ENCODE measurements at places on chromosomes 4 and X. TPM values are rescaled to one million over a fixed set of nuclear protein-coding genes. Genes with fewer than 3 reads are reported as not detected.

GRCh38 chr4:95268819-95269565, 279.8 kb downstream of the UNC5C start:
- no peak for DNase-seq

DNA sequence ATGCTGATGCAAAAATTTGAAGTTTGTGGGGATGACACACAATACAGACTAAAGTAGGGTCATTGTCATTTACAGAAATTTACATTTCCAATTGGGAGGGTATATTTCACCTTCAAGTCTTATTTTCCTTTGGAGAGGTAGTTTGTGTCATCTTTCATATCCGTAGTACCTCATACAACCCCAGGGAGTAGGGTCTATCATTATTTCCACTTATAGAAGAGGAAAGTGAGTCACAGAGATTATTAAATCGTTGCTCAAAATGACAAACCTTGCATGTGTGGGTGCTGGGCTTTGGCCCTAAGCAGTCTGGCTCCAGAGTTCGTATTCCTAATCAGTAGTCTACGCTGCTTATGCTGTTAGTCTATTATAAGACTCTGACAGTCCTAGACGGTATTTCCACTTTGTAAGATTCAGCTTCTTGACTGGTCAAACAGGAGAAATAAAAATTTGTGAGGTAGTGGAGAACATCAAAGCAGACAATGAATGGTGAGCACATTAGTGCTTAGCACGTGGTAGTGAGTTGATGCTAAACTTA, 516.5 kb downstream of the PCDH7 start:
- DNase-seq, result no peak

DNA sequence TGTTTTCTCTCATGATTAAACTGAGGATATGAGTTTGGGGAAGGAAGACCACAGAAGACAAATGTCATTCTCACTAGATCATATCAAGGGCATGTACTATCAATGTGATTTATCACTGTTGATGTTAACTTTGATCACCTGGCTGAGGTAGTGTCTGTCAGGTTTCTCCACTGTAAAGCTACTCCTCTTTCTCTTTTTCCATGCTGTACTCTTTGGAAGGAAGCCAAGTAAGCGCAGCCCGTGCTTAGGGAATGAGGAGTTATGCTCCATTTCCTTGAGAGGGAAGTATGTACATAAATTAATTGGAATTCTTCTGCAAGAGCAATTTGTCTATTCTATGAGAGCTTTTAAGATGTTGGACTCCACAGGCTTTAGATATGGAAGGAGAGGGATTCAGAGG, 4.0 kb upstream of the KANTR start:
- DNase-seq, result no peak

DNA sequence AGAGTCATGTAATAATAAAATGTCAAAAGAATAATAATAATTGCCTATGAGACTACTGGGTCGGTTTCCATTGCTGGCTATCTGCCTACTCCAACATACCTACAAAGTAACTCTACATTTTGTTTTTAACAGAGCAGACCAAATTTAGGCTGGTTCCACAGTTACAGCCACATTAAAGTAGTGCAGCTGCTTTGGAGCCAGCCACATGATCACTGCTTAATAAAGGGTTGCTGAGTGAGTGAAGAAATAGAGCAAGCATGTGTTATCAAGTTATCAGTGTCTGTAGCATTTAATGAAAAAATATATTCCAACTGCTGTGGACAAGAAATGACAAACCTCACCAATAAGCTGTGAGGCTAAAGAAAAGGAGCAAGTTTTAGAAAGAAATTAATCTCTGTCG, 782.3 kb downstream of the PCDH18 start:
- no peak for DNase-seq

- DNase-seq, result no peak
These were observed 17.4 kb upstream of the FAM47E start for GRCh38 chr4:76233967-76234678.

SMIM14 gene
- 67.5 TPM for total RNA-seq

HHIP gene
- total RNA-seq, result under 0.01 TPM

ARHGAP36 gene
- total RNA-seq, result not detected

SHOX gene
- total RNA-seq, result not detected

F9 gene
- not detected for total RNA-seq

RAB9B gene
- total RNA-seq, result 0.89 TPM
